Liver (tissue), 10 donors: ENCODE measurements at places on chromosomes 4 and X. TPM values are rescaled to one million over a fixed set of nuclear protein-coding genes. Genes with fewer than 3 reads are reported as not detected.

Gene PNMA6A
- total RNA-seq = 5.4 TPM

Gene TMEM35A
- total RNA-seq = not detected

Gene LRCH2
- 0.42 TPM for total RNA-seq

Gene AFF2
- 0.50 TPM for total RNA-seq

Gene BTK
- total RNA-seq = 22.6 TPM

Gene CA5B
- 2.9 TPM for total RNA-seq

Gene RAB39B
- 0.75 TPM for total RNA-seq

Gene NALF2
- total RNA-seq = not detected

Gene ASMT
- not detected for total RNA-seq

Gene BEX2
- 21.9 TPM for total RNA-seq

Gene CD38
- total RNA-seq = 6.1 TPM

Gene CLDN2
- total RNA-seq = 0.37 TPM

Gene ARHGAP36
- not detected for total RNA-seq

Gene GJB1
- 77.1 TPM for total RNA-seq

Gene TBX22
- not detected for total RNA-seq

Gene FANCB
- total RNA-seq = 6.2 TPM

Gene GRPR
- not detected for total RNA-seq

Gene BDH2
- 44.1 TPM for total RNA-seq

Gene ATP1B4
- not detected for total RNA-seq

Gene XAGE2
- not detected for total RNA-seq

Gene CC2D2A
- 3.8 TPM for total RNA-seq

Gene SLITRK2
- not detected for total RNA-seq

Gene COMMD8
- 9.3 TPM for total RNA-seq

Gene SERPINA7
- total RNA-seq = 325 TPM

Gene TMEM187
- 2.9 TPM for total RNA-seq

Gene GPR173
- 0.61 TPM for total RNA-seq

Gene GLRB
- 0.92 TPM for total RNA-seq

Gene UGT8
- total RNA-seq = not detected

Gene STATH
- total RNA-seq = not detected

Gene CXCL3
- 0.51 TPM for total RNA-seq

Gene POU4F2
- not detected for total RNA-seq

Gene GPR82
- total RNA-seq = 0.14 TPM

Gene ADH1C
- total RNA-seq = 74.3 TPM

Gene GPM6B
- 0.42 TPM for total RNA-seq

Gene OTUD6A
- not detected for total RNA-seq

Gene SNX25
- total RNA-seq = 13.9 TPM

Gene CYSLTR1
- total RNA-seq = 3.2 TPM

Gene SPON2
- total RNA-seq = 35.7 TPM

Gene FAM47A
- not detected for total RNA-seq

Gene IRF2
- 25.5 TPM for total RNA-seq

Gene GPRASP1
- 3.2 TPM for total RNA-seq

Gene SULT1E1
- total RNA-seq = 63.0 TPM

Gene WWC2
- total RNA-seq = 10.5 TPM

Gene UCHL1
- total RNA-seq = 0.75 TPM

Gene RGS12
- 14.5 TPM for total RNA-seq

Gene MAGEA4
- not detected for total RNA-seq

Gene TRMT10A
- 3.8 TPM for total RNA-seq

Gene BEX5
- total RNA-seq = 0.50 TPM

Gene CLNK
- total RNA-seq = under 0.01 TPM

Gene HSFX1
- total RNA-seq = 0.19 TPM
